Astrocyte of the spinal cord (primary cell): ENCODE measurements at places on chromosomes 12 and 14.

- DNase-seq, result no peak
Observed at GRCh38 chr12:98968896-98969295, 323.8 kb downstream of the APAF1 start.

- peak; percentile 16 for DNase-seq
Observed at GRCh38 chr14:49306152-49306751, 279.9 kb downstream of the RPS29 start.

DNA sequence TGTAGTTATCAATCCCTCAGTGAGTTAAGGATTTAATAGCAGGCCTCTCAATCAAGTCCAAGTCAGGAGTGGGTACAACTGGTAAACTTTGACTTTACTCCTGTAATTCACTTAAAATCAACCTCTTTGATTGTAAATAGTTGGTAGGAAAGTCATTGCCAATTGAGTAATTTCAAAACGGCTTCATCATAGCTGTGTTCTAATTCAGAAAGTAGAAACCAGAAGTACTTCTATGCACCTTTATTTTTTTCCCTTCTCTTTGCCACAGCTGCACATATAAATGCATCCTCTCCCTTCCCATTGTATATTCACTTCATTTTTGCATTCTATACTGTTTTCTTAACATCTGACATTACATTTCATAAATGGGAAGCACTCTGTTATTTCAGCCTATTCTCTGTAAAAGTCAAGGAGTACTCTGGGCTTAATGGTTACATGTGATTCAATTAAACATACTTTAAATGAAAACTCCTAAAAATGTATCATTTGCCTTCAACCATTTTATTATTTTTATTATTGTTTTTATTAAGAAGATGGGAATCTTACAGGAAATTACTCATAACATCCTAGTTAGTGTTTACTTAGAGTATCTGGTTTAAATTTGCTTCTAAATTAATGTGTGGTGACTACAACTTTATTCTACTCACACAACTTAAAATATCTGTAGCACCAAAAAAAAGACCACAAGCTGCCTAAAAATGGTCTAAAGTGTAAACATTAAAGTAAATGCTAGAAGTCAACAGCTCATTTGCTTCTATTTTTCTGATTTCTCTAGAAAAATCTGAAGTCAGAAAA is 171.2 kb downstream of the CEP128 start:
- no peak for DNase-seq

DNA sequence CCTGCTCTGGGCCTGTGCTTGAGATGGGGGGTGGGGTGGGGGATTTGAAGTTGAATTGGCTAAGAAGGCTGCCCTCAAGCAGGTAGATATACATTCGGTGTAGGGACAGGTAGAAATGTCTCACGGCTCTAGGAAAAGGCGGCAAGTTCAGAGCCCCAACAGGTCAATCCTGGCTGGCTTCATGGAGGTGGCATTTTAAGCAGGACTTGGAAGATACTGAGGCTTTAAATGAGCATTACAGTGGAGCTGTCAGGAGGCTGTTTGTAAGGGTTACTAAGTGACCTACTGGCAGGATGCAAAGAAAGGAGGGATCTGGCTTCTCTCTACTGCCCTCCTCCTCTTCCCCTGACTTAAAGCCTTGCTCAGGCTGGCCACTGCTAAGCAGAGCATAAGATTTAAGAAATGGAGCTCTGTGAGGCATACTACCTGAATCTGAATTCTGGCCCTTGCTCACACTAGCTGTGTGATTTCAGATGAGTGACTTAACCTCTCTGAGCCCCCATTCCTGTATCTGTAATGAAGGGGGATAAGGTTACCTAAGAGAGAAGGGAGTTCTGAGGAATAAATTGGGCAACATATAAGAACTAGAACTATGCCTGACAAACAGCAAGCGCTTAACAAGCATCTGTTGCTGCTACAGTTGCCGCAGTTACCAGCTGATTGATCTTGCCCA is 61.6 kb downstream of the SLC24A4 start:
- no peak for DNase-seq

DNA sequence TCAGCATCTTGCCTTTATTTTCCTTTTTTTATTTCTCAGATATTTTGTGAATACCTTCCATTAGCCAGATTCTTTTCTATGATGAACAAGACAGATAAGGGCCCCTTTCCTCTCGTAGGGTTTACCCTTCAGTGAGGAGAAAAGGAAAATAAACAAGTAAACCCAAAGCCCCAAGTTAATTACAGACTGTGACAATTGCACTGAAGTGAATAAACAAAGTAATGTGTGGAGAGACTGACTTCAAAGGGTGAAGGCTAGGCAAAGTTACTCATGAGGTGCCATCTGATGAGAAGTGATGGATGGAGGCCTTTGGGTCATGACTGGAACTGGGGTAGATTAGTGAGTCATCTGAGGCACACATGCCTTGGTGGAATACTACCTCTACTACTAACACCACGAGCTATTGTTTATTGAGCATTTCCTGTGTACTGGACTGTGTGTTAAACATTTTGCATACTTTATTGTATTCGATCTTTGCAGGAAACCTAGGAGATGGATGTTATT is 143.4 kb upstream of the PRICKLE1 start:
- DNase-seq, result no peak

DNA sequence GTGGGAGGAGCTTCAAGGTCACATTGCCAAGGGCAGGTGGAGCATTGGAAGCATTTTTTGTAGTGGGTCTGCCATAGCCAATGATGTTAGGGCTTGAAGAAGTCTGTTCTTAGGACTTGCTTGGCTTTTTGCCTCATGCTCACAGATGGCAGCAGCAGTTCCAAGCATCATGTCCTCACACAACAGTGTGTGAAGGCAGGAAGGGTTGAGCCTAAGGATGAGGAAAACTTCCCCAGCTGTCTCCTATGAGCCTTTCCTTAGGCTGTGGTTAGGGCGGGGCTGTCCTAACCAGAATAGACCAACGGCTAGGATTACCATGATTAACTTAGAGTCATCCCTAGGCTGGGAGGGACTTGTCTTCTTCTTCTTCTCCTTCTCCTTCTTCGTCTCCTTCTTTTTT is 76.2 kb upstream of the KCNA1 start:
- no peak for DNase-seq

DNA sequence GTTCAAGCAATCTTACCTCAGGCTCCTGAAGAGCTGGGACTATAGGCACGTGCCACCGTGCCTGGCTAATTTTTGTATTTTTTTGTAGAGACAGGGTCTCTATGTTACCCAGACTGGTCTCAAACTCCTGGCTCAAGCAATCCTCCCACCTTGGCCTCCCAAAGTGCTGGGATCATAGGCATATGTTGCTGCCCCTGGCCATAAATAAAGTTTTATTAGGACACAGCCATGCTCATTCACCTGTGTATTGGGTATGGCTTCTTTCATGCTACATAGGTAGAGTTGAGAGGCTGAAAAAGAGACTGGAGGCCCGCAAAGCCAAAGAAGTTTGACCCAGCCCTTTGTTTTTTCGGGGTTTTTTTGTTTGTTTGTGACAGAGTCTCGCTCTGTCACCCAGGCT is 61.7 kb upstream of the NCOR2 start:
- no peak for DNase-seq

GRCh38 chr12:84128117-84128991 is 784.2 kb downstream of the SLC6A15 start:
- no peak for DNase-seq

GRCh38 chr12:90390947-90391346 is 564.0 kb downstream of the CCER1 start:
- no peak for DNase-seq

- DNase-seq, result no peak
Observed at GRCh38 chr12:55874443-55874842, 31.7 kb upstream of the MMP19 start.

GRCh38 chr12:63844391-63845341 is at the start of gene SRGAP1:
SRGAP1 (plus strand) TSS chr12:63844700; CDS start chr12:63844817, 117 bp downstream.
- DNase-seq, result peak; percentile 80

DNA sequence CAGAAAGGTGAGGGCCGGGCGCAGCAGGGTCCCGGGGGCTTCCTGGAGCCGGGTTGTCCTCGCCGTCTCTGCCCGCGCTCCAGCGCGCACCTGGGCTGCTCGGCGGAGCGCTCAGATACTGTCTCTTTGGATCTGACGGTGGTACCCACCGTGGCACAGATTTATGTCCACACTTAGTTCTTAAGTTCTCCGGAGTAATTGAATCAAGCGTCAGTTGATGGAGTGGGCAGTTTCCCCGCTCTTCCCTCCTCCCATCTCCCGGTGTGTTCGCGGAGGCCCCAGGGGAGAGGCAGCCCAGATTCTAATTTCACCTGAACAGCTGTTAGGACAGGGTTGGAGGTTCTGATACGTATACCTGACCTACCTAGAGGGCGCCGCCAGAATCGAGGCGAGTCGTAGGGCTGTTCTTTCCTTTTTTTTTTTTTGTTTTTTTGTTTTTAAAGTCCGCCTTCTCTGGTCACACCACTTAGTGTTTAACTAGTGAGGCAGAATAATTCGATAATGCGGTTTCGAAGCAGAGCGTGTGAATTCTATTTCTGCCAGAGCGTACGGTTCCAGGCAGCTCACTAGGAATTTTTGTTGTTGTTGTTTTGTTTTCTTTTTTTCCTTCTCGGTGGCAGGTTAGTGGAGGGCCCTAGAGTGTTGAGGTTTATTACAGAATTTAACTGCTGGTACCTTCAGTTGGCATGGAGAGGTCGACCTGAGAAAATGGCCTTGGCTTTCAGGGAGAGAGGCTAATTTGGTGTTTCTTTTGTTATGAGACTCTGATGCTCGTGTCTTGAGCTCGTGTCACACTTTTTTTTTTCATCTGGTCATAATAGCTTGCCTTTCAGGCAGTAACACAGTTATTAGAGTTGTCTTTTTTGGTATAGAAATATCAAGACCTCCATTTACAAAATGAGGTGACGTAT is 22.3 kb upstream of the GNS start:
- DNase-seq, result no peak

- DNase-seq, result no peak
Observed at GRCh38 chr12:30880061-30880460, 46.5 kb upstream of the TSPAN11 start.

DNA sequence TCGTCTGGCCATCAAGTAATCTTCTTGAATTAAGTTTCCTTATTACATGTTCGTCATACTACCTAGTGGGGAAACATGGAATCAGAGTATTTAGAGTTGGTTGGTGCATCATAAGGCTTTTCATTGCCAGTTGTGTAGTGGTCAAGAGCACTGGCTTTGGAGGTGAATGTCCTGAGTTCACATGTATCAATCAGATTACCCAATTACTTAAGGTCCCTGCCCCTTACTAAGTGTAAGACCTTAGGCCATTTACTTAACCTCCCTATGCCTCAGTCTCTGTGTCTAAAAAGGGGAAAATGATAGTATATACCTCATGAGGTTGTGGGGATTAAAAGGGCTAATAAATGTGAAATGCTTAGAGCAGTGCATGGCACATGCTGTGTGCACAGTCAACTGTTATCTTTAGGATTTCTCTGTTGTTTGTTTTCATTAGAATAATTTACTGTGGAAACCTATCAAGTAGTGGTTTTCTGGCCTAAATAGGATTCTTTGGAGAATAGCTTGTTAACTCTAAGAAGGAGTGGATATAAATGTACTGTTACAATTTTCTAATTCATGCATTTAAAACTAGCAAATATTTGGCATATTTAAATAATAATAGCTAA is 27.0 kb downstream of the MSRB3 start:
- no peak for DNase-seq

DNA sequence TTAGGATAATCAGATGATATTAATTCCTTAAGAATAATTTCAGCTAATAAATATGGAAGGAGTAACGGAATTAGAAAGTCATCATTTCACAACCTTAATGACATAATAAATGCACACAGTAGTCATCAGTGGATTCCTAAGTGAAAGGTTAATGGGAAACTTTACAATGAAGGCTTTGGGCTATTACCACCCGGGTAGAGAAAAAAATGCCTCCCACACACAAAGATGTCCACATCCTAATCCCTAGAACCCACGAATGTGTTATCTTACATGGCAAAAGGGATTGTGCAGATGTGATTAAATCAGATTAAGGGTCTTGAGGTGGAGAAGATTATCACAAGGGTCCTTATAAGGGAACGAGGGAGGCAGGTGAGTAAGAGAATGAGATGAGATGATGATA is 5.6 kb downstream of the TMED10 start:
- DNase-seq, result no peak
